Lower lobe of right lung (tissue), 2 donors: ENCODE measurements at places on chromosomes 2 and 18.

- DNase-seq, result no peak
These were observed 88.3 kb downstream of the ETAA1 start for GRCh38 chr2:67485431-67485830.

DNA sequence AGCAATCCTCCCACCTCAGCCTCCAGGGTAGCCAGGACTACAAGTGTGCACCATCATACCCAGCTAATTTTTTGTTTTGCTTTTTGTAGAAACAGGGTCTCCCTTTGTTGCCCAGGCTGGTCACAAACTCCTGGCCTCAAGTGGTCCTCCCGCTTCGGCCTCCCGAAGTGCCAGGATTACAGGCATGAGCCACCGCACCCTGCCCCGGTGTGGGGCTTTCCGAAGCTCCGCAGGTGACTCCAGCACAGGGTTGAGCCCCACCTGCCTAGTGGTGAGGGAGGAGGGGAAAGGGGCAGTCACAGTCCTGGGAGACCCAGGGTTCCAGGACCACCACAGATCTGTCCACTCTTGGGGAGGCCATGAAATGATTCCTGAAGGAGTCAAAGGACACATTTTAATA is 5.2 kb downstream of the PRLH start:
- no peak for DNase-seq

GRCh38 chr2:179250848-179251504 is 13.7 kb downstream of the SESTD1 start:
- no peak for DNase-seq

DNA sequence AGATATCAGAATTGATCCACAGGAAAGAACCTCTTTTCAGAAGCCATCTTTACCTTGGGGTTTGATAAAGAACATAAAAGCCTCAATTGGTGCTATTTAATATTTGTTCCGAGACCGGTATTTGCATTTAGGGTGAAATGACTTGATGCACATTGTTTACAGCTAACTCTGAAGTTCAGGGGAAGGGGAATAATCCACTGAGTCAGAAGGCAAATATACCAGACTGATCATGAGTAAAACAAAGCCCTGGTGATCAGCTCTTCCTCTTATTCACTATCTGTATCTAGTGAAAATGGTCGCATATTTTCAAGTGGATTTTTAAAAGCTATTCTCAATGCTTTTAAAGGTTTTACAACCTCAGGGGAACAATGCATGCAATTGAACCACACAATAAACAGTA is 53.0 kb upstream of the ATP8B1 start:
- no peak for DNase-seq

DNA sequence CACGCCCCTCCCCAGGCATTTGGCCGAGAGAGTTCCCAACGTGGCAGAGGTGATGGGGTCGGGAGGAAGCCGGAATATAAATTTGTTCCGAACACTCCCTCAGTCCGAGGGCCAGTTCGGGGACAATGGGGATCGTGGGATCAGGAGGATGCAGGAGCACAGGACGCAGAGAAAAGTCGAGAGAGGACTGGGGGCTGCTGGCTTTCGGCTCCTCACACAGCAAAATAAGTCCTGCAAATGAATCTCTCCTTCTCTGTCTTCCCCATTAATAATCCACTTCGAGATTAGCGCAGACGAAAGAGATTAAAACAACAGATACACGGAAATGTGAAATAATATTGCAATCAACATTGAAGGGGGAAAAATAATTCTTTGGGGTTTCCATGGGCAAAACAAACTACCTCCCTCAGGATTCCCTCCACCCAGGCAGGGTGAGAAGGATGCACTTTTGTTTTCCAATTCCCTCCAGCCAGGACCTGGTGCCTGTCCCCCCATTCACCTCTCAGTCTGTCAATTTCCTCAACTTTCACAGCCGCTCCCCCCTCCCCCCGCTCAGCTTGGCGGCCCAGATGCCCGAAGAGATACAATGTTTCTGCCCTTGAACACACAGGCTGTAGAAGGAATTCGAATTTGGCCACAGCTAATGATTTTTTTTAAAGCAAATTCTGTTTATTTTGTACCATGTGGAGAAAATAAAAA is 3.1 kb upstream of the ZEB2 start:
- peak; percentile 66 for DNase-seq

DNA sequence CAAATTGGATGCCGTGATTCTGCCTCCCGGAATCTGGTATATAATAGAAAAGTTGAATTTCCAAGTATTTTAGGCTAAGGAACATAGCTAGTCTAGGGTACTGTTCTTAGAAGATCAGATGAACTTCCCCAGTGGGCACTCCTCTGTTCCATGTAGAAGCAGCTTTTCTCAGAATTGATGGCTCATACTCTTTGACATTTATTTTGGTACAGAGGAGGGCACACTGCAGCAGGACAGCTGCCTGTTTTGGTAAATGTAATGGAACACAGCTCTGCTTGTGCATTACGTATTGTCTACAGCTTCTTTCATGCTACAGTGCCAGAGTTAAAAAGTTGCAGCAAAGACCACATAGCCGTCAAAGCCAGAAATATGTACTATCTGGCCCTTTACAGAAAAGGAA is 10.8 kb downstream of the YPEL5 start:
- DNase-seq, result no peak

DNA sequence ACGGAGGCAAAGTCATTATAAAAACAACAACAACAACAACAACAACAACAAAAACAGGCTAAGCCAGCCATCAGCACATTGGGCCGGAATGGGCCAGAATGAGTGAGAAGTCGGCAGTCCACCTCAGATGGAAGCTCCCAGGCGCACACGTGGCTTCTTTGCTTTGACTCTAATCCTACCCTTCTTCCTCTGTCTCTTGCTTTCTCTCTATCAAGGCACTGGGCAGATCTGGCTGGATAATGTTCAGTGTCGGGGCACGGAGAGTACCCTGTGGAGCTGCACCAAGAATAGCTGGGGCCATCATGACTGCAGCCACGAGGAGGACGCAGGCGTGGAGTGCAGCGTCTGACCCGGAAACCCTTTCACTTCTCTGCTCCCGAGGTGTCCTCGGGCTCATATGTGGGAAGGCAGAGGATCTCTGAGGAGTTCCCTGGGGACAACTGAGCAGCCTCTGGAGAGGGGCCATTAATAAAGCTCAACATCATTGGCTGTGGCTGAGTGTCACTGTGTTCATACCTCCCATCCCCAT is 52.2 kb downstream of the MARCO start:
- no peak for DNase-seq

GRCh38 chr2:8086357-8086756 is 595.5 kb upstream of the ID2 start:
- DNase-seq, result no peak

GRCh38 chr2:239507576-239508258 is 106.9 kb upstream of the HDAC4 start:
- no peak for DNase-seq

DNA sequence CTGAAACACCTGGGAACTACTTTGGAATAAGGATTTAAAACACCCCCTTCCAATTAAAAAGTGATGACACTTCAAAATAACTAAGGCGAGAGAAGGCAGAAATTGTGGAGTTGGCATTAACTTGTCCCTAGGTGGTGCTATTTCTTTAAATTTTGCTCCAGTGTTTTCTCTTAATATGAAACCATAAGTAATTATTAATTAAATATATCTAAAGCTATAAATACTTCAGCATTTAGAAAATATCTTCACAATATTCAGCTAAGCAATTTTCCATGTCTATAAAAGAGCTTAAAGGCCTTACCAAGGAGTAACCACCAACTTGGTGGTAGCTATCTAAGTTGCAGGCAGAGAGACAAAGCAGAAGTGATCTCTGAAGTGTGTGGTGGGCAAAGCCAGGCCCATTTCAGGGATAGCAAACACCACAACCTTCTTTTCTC is 186.8 kb upstream of the PGAP1 start:
- no peak for DNase-seq
